ENCODE measurements at places on chromosomes 6 and 20.

DNA sequence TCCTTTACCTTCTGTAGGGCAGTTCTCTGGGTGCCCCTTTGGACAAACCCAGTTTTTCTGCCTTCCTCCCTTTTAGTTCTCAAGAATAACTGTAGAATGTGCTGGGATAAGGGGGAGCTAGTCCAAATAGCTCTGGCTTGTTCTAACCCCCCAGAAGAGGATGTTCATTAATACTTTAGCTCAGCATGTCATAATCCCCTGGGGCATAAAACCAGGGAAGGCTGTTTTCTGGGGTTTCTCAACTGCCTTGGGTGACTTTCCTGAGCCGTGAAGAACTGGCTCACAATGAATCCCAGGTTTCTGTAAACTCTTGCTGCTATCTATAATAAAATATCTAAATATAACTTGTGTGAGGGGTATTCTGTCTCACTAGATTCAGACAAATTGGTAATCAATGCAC, 44.5 kb upstream of the RNF217 start:
- no peak for DNase-seq

DNA sequence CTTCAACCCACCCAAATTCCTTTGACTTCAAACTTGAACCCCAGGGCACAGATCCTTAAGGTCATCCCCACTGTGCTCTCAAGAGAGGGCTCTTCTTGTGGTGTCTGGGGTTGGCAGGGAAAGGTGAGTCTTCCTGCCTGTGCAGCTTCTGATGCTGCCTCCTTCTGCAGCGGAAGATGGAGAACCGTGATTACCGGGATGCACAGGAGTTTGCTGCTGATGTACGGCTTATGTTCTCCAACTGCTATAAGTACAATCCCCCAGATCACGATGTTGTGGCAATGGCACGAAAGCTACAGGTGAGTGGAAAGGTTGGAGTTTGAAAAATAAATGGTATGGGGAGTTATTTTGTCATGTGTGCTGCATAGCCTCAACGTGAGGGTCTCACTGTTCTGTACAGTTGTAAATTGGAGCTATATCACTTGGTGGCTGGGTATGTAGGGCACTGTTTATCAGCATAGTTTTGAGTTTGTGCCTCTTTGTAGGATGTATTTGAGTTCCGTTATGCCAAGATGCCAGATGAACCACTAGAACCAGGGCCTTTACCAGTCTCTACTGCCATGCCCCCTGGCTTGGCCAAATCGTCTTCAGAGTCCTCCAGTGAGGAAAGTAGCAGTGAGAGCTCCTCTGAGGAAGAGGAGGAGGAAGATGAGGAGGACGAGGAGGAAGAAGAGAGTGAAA, 9.0 kb downstream of the BRD2 start:
- no peak for DNase-seq

GRCh38 chr20:14036567-14036966, 41.3 kb downstream of the MACROD2 start:
- no peak for DNase-seq

DNA sequence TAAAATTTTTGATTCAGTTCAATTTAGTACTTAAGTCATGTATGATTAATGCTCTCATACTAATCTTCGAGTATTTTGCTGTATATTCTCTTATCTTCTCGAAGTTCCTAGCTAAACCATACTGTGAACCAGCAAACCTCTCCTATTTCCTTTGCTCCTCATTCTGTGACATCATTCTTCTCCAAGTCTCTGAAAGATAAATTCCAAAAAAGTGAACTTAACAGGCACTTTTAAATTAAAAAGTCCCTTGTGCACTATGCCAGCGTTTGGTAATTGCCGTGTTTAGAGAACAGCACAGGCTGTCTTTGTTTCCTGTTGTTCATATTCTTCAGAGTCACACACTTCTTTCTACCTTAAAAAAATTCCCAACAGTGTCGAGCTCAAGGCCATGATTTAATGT, 188.4 kb upstream of the PHACTR1 start:
- no peak for DNase-seq

DNA sequence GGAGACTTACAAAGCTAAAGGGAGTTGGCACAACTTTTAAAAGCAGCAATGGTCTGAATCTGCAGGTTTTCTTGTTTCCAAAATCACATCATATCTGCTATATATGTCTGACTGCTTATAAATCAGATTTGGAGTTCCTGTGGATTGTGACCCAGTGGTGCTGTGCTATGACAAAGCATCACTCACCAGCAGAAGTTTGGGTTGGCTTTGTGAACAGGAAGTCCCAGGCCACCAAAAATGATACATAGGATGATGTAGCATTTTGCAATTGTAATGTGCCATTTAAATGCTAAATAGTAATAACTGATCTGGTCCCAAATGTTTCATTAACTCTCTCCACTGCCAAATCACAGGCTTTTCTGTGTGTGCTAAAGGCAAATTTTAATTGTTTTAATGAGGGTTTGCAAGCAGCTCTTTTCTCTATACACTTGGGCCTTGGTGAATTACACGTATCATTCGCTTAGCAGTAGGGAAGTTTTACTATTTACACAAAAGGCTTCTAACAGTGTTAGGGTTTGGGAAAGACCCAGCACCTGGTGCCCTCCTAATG, 60.8 kb downstream of the SYNDIG1 start:
- DNase-seq = no peak

DNA sequence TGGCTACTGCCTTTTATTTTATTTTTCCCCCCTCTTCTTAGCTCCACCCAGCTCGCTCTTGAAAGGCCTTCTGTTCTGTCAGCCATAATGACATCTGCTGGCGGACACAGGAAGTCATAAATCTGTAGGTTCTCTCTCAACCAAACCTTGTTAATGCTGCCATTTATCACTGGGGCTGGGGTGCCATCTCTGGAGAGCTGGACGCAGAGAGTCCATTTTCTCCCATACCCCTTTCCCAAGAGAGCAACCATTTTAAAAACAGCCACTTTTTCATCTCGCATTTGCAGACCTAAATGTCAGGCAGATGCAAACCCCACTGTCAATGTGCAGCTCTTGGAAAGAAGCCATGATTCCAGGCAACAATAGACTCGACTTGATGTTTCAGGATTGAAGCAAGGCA, 13.0 kb upstream of the TSHZ2 start:
- DNase-seq = peak; percentile 43

DNA sequence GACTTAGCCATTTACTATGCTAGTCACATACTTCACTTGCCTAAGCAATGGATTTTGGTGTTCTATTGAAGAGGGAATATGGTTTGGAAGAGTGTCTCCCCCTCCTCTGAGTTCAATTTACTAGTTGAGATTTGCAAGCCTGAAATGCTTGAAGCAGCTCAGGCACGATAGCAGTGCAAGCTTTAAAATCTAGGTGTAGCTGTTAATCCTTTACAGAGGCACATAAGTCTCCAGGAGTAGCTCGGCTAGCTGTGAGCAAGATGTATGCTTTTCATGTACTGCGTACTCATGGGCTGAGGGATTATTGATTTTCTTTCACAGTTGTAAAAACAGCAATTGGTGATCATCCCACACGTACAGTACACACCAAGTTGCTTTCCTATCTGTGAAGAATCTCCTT, 726 bp downstream of the FLRT3 start:
- no peak for DNase-seq

DNA sequence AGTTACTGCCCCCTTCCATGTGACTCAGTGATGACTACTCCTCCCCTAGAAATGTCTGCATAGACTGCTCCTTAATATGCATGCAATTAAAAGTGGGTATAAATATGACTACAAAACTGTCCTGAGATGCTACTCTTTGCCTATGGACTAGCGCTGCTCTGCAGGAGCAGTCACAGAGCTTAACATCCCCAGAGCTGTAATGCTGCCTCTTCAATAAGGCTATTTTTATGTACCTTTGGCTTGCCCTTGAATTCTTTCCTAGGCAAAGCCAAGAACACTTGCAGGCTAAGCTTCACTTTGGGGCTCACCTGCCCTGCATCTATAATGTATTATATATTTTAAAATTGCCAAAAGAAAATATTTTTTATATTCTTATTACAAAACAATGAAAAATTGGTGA, 299.1 kb downstream of the CLVS2 start:
- DNase-seq = no peak

DNA sequence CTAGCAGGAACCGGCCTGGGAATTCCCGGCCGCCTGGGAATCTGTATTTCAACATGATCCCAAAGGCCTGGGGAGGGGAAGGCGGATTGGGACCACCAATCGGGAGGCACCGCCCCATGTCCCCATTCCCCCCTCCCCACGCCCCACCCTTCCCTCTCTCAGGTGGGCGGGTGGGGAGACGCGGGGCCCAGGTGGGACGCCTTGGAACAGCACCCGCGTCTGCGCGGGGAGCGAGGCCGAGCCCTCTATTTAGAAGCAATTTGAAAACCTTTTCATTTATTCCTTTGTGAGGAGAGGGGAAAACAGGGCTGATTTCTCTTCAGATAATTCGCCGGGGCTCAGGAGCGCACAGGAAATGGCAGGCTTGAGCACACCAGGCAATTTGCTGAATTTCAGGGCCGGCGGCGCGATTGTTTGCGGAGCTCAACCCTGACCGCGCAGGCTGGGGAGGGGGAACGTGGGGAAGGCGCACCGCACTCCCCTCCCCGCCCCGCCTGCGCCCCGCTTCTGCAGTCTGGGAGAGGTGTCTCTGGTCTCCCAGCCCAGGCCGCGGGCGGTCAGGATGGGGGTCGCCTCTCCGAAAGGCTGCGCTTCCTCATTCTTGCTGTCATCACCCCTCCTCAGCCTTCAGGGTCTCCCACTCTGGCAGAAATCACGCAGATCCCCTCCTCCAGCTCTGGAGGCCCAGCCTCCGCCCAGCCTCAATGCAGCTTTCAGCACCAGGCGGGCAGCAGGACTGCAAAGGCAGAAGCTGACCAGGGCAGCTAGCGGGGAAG, 170.0 kb downstream of the GRM4 start:
- DNase-seq = no peak

GRCh38 chr6:69988458-69989126, 122.2 kb downstream of the COL19A1 start:
- no peak for DNase-seq

DNA sequence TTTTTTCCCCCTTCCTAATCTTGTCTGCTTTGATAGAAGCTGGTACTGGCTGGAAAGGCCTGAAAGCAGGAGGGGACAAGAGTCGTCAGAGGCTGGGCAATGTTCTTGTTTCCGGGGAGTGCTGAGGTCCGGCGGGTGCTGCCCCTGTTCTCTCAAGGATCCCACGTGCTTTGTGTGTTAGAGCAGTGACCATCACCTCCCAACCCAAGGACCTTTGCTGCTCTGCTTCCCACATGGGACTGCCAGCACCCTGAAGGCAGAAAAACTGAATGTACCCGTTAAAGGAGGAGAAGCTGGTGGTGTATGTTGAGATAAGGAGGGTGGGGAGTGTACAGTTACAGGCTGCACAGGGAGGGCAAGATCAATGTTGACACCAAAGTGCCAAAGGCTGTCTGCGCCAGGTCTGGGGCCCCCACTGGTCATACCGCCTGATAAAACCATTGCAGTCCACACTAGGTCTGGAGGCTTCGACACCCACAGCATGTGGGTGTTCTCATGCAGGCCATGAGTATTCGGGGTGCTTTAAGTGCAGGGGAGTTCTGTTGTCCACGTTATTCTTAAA, 15.0 kb downstream of the C20orf173 start:
- no peak for DNase-seq

DNA sequence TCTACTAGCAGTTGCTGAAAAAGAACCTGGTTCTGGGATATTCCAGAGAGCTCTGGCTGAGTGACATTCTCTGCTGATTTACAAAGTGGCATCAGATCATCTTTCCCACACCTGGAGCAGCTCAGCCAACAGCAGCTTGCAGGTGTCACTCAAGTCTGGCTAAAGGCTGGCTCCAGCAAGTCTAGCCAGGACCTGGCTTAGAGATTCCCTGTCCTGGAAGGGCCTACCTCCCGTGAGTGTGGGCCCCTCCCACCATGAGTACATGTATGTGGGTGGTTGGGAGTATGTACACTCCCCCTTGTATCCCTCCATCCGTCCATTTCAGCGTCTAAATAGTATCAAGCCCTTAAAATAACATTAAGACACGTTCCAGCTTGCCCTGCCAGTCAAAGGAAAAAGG, 539.3 kb upstream of the ID4 start:
- peak; percentile 23 for DNase-seq

GRCh38 chr6:128284128-128284527, 236.3 kb downstream of the PTPRK start:
- no peak for DNase-seq

- DNase-seq = no peak
Observed at GRCh38 chr6:18262702-18263417, 1.5 kb downstream of the DEK start.

DNA sequence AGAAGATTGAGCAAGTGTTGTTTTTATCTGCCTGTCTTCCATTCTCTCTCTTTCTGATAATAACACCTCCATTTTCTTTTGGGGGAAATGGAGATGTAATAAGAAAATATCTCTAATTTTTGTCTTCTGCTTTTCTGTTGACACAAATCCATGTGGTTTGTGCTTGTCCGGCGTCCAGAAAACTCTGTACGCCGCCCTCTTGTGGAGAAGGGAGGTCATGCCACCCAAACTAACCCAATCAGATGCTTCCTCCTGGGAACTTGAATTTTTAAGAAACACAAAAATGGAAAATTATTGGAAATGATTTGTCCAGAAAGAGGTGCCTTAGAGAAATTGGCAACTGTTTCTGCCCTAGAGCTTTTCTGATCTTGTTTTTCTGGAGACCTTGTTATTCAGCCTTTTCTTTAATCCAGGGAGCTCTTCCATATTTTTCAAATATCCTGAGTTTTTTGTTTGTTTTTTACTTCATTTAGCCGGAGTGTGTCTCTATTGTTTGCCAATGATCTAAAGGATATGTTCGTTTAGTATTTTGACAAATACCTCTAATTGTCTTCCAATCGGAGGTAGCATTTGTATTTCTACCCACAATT, 17.8 kb upstream of the FNDC1 start:
- DNase-seq = no peak

Measured in NCI-H2107 (cell line).